Astrocyte (in vitro differentiated cells and primary cell): ENCODE measurements at places on chromosomes 11 and 22.

DNA sequence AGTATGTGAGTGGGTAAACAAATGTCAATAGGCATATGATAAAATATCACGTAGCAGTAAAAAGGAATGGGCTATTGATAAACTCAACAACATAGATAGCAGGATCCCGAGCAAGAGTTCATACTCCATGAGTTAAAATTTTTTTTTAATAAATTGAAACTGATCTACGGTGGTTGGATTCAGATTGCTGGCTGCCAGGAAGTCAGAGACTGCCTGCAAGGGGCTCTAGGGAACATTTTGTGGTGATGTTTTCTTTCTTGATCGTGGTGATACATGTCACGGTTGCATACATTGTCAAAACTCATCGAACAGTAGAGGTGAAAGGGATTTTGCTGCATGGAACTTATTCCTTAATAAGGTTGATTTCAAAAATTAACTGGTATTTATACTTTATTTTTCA lies 62.6 kb upstream of the WNT7B start:
- no peak for DNase-seq

- DNase-seq = no peak
Observed at GRCh38 chr11:10926801-10927211, 69.0 kb upstream of the ZBED5 start.

GRCh38 chr22:49163258-49163959 lies 664.3 kb downstream of the BRD1 start:
- no peak for DNase-seq

GRCh38 chr11:103332409-103332808 lies 223.2 kb downstream of the DYNC2H1 start:
- DNase-seq = no peak

DNA sequence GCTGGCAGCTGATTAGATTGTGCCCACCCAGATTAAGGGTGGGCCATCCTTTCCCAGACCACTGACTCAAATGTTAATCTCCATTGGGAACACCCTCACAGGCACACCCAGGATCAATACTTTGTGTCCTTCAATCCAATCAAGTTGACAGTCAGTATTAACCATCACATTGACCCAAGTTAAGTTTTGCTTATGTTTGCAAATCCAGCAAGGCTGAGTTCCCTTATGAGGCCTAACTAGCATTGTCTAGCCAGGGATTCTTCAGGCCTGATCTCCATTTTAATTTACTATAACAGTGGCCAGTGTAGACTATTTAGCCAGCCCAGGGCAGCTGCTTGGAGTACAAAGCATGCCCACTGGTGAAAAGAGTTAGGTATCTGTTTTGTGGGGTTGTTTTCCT lies 2.3 kb upstream of the KCTD14 start:
- DNase-seq = no peak

DNA sequence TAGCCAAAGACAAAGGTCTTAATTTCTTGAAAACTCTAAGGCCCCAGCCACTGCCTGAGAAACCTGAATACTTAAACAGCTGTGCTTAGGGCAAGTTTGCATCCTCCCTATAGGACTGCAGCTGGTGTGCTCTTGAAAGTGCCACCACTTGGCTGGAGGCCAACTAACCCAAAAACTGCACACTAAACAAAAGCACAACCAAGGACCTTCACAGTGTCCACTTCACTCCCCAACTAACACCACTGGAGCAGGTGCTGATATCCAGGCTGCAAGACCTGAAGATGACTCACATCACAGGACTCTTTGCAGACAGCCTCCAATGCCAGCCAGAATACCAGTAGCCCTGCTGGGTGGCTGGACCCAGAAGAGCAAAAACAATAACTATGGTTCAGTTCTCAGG lies 357.7 kb upstream of the ARHGAP42 start:
- DNase-seq = no peak

DNA sequence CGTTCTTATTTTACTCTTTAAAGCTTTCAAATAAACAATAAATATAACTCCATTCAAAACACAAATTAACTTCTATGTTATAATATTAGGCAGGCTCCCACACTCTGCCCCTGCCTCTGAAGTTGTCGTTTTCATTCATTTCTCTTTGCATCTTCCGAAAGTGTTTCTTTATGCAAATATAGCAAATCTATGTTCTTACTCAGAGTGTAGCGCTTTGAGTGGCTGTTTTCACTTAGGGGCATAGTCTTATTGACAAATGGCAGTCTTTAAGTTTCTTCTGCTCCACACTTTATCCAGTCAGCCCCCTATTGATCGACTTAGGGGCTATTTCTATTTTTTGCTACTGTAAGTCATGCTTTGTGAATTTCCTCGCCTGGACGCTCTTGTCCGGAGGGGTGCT lies 45.3 kb upstream of the RTL6 start:
- DNase-seq = no peak

DNA sequence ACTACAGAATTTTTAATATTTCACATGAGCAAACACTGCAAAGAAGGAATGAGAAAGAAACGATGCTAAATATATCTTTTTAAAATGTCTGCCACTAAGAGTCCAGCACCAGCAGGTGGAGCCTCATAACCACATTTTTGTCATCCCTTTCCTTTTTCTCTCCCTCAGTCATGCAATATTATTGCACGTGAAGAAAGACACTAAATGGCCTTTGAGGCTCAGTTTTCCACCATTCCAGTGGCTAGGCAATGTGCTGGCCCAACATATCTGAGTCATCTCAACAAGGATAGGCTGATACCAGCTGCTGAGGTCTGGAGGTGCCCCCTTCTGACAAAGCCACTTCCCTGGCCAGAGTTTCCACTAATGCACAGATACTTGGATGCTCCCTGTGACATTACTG lies 1.8 kb downstream of the ALKBH8 start:
- peak; percentile 49 for DNase-seq

GRCh38 chr11:69051381-69052342 lies 2.9 kb downstream of the TPCN2 start:
- no peak for DNase-seq

DNA sequence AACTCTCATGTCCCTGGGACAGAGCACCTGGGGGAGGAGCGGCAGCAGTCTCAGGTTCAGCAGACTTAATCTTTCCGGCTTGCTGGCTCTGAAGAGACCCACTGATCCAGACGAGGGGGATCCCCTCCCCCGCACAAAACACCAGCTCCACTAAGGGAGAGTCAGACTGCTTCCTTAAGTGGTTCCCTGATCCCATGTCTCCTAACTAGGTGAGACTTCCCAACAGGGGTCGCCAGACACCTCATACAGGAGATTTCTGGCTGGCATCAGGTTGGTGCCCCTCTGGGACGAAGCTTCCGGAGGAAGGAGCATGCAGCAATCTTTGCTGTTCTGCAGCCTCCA lies 157.2 kb upstream of the TMEM45B start:
- DNase-seq = no peak

GRCh38 chr11:87859636-87860035 lies 315.6 kb downstream of the RAB38 start:
- DNase-seq = peak; percentile 5

DNA sequence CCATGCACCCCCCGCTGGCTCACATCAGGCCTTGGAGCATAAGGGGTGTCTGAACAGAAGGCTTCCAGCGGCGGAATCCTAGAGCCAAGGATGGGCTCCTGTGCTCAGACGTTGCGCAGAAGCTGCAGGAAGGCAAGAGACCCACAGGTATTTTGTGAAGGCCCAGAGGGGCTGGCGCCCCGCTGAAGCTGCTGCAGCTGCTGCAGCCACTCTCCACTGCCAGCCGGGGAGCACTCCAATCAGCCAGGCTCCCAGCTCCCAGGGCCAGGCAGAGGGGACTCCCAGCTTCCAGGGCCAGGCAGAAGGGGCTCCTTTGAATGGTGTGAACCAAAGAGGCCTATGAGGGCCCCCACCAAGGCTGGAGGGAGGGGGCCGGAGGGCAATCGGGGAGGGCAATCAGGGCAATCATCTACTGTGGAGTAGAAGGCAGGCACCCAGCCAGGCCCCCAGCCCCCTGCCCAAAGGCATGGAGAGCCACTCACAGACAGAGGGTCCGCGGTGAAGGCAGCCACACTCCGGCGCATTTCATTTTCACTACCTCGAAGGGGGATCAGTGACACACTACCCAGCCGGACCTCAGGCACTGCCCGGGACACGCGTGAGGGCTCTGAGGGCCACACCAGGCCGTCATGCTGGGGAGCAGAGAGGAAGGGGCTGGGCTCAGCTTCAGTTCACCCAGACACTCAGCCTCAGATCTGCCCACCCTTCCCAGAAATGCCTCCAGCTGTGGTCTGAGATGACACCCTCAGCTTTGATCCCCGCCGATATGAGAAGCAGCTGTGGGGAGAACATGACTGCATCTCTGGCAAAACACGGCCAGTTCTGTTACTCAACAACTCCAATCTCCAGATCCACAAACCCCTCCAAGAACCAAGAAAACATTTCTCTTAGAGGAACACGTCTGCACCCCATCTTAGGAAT lies 11.6 kb upstream of the PDE2A start:
- no peak for DNase-seq
